ENCODE measurements at places on chromosomes 7 and 10.

GRCh38 chr7:73820013-73820412, 10.8 kb upstream of the CLDN4 start:
- DNase-seq = no peak

DNA sequence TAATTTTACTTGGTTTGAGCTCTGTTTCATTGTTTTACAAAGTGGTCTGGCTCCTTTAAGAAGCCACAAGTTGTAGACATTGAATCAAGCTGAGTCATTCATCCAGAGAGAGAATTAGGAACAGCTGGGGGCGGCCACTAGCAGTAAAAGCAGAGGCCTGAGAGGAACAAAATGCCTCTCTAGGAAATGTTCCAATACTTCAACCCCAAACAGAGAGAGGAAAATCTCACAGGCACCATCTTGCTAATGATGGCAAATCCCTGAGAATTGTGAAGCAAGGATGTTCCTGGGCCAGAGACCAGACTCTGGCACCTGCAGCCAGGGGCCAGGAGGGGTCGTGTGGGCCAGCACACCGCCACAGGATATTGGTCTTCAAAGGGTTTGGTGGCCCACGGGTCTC, 26.5 kb upstream of the TRIL start:
- no peak for DNase-seq

GRCh38 chr10:106158241-106158640, 1006.3 kb downstream of the SORCS1 start:
- no peak for DNase-seq

DNA sequence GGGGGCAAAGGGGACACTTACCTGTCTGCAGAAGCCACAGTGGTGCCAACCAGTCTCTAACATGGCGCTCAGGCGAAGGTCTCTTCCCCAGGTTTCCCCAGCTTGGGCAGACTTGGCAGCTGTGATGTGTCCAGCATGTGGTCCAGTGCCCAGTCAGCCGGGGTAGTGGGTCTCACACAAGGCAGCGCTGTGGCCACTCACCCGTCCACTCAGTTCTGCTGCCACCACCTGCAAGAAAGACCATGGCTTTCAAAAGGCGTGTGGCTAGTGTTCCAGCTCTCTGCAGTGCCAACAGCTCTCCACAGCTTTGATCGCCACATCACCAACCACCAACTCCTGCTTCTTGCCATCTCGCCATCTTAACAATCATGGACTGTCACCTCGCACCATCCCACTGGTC, 259.6 kb downstream of the USP6NL start:
- no peak for DNase-seq

- DNase-seq = no peak
Measured at GRCh38 chr10:44393051-44393630, 8.2 kb upstream of the CXCL12 start.

DNA sequence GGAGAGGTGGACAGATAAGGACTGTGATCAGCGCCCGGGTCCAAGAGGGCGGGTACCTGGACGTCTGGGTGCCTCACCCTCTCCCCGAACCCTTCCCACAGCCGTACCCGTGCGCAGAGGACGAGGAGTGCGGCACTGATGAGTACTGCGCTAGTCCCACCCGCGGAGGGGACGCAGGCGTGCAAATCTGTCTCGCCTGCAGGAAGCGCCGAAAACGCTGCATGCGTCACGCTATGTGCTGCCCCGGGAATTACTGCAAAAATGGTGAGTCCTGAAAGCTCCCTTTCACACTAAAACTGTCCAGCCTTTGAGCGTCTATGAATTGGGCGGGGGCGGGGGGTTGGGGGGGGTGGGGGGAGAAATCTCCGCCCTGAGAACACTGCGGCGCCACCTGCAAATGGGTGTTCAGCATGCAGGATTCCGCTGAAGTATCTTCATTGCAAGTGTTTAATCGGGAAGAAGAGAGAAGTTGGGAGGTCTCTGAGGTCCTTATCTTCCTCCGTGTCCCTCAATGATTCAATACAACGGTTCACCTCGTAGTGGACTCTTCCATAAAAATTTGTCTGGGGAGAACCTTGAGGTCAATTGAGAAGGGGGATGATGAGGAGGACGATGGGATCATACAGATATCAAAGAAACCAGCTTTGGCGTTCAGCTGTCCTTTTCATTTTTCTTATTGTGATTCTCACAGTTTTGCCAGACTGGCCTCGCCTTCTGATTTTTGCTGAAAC, 906 bp downstream of the DKK1 start:
- peak; percentile 19 for DNase-seq

DNA sequence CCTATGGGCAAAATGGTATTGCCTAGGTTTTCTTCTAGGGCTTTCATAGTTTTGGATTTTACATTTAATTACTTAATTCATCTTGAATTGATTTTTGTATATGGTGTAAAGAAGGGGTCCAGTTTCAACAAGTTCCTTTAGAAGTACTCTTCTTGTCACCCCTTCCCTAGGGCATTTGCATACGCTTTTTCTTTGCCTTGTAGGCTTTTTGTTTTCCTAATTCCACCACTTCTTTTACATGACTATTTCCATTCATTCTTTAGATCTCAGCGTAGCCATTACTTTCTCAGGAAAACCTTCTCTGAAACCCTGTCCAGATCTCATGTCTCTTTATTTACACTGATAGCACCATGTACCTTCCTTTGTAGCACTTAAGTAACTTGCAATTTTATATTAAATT, 648.6 kb downstream of the XPNPEP1 start:
- DNase-seq = no peak

DNA sequence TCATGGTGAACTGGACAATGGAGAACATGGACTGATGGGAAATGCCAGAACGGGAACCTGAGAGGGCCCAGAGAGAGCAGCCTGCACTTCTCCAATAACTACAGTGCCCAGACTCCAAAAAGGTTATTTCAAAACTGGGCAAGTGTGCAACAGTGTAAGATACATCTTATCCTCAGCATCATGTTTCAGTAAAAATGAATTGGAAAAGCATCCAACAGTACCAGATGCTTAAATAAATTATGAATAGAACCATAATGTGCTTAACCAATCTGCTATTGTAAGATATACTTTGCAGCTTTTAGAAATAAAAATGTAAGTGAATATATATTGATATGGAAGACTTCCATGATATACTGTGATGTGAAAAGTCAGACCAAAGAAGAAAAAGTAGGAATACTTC, 303.3 kb downstream of the GRID1 start:
- no peak for DNase-seq

DNA sequence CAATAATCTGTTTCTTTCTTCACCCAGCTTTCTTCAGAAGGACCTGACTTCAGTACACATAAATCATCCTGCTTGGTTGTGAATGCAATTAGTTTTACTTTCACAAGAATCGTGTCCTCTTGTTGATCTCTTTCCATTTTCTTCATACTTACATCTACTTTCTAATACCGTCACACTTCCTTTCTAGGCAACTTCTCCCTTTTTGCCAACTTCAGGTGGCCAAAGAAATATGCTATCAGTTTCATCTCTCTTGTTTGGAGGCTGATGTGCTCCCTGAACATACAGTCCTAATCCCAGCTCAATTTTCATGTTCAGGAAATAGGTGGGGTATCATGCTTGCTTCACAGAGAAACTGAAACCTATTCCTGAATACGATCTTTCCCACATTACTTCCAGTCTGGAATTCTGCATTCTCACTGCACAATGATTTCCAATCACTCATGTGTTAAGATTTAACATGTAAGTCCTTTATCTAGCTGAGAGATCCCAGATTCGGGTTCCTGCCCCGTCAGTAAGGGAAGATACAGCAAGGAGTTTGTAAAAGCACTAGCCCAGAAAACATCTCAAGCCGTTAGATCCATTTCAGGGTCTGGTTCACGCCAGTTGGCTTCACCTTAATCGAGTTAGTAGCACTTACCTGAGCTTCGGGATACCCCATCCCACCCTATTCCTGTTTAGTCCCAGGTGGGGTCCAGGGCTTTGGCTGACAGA, 994 bp downstream of the SLC25A28 start:
- no peak for DNase-seq

DNA sequence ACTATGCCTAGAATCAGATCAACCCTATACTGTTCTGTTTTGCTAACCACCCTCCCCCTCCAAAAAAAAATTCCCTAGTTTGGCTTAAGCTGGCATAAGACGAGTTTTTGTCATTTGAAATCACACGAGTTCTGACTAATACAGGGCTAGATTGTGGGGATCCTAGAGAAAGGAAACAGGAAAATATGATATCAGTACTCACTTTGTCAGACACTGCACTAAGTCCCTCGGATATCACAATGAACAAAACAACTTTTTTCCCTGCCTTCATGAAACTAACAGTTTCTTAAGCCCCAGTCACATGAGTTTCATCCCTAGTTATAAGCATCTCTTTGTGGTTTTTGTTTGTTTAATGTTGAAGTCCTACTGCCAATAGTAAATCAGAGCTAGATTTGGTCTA, 118.5 kb downstream of the ITGB8 start:
- no peak for DNase-seq

DNA sequence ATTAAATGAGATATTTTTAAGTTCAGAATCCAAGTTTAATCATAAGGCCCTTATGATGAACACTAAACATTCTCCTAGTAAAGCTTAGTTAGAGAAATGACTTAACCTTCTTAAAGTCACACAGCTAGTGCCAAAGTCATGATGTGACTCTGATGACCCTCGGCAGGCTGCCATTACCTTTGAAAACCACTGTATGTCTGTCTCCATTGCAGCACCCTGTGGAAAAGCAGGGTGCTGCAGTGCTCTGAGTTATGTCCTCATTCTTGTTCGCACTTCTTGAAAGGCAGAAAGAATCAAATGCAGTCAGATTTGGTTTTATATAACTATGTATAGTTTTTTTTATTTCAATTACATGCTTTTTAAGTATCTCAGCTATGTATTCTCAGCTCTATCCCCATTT, 105.0 kb downstream of the PHTF2 start:
- no peak for DNase-seq

- DNase-seq = no peak
Measured at GRCh38 chr10:108360187-108360586, 1195.7 kb upstream of the SORCS1 start.

- no peak for DNase-seq
Measured at GRCh38 chr7:14886533-14886932, 16.0 kb downstream of the DGKB start.

GRCh38 chr10:105063796-105064195, 422.7 kb downstream of the SORCS3 start:
- no peak for DNase-seq

- no peak for DNase-seq
Measured at GRCh38 chr10:124568848-124569622, 107.4 kb downstream of the LHPP start.

DNA sequence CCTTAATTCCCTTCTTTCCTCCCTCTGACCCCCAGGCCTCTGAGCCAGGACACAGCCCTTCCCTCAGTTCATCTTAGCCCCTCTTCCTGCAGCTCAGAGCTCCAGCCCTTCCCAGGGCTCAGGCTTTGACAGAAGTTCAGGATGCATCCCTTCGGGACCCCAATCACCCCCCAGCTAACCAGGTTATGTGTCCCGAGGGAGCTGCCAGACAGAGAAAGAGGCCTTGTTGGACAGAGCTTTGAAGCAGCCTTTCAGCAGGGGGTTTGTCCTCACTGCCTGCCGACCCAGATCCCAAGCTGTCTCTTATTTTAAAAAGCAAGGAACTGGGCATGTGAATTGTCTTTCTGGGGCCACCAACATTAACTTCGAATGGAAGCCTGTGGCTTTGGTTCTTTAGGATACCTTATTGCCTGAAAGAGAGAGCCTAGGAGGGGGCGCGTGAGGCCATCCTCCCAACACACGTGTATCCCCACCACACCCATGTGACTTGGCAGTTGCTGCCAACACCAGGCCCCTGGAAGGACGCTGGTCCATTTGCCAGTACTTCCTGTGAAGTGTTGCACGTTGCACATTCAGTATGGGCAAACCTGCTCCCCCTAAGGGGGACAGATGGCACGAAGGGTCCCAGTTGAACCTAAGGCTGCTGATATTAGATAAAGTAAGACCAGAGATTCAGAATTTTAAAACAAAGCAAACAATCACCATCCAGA, 858 bp downstream of the CCDC136 start:
- DNase-seq = no peak

GRCh38 chr7:140159497-140159896, 17.3 kb downstream of the KDM7A start:
- no peak for DNase-seq

GRCh38 chr10:114261076-114261475, 22.0 kb downstream of the VWA2 start:
- DNase-seq = no peak

- no peak for DNase-seq
Measured at GRCh38 chr10:58820861-58821751, 308.4 kb downstream of the BICC1 start.

- DNase-seq = no peak
Measured at GRCh38 chr10:131834152-131834810, 66.5 kb upstream of the PPP2R2D start.

DNA sequence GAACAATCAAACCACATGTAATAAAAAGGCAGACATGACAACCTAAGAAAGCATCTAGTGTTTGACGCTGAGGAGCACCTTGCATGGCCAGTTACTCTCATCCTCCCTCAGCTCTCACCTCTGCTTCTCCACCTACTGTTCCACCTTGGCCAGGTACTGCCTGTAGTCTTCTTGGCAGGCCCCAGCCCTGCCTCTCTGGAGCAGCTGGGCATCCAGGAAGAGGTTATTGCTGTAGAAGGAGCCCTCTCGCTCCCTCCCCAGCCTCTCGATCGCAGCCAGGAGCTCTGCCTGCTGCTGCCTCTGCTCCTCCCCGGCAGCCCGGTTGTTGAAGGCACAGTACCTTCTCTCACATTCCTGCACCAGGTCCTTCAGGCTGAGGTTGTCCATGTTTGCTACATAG, 9.7 kb downstream of the GIMAP5 start:
- no peak for DNase-seq

DNA sequence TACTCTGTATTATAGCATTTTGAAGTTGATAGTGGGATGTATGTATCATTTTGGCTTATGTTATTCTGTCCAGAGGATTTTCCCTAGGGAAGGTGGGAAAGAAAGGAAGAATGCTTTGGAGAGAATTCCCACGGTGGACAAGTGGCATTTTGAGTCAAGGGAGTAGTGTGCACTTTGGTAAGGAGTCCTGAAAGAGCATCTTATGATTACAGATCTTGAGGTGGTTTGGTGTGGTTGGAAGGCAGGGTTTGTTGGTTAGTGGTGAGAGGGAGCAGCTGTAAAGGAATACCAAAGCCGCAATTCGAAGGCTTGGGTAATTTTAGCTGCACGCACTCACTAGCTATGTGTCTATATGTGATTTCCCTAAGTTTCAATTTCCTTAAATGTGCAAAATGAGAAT, 16.1 kb downstream of the CCSER2 start:
- DNase-seq = no peak
